ENCODE measurements at places on chromosomes 4 and X.
A peak's percentile ranks its signal among the peaks of the same experiment; 100 is the strongest.

DNA sequence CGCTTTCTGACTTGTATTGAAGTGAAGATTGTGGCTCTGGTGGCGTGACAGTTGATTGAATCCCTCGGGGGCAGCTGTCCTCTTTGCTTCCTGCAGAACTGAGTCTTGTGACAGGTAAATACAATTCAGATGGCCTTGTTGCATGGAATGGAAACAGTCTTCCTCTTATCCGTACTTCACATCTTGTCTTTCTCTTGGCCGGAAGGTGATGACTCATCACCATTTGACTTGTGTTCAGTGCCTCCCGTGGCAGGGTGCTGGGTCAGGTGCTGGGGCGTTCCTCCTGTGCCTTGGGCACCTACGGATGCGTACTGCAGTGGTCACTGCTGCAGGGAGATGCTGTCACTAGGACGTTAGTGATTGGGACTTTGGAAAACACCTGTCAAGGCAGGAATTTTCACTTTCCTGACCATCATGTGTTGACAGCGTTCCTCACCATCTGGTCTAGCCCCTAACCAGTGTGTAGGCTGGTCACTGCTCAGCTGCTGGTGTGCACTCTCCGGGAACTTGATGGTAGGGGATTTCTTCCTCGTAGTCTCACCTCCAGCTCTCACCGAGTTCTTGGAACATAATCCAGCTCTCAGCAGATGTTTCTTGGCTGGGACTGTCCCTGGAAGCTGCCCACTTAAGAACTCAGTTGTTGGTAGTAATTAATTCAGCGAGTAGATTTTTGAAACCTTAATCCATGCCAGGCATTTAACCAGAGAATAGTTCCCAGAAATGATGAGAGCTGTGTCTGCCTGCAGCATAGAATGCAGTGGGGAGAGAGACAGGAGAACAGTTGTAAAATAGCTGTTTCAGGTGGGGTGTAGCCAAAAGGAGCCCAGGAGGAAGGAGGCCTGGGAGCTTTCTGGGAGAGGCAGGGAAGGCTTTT, 7.2 kb downstream of the TBC1D14 start:
- no peak for DNase-seq

- no peak for DNase-seq
These were observed 85.9 kb upstream of the FAM47A start for GRCh38 chrX:34218063-34218462.

DNA sequence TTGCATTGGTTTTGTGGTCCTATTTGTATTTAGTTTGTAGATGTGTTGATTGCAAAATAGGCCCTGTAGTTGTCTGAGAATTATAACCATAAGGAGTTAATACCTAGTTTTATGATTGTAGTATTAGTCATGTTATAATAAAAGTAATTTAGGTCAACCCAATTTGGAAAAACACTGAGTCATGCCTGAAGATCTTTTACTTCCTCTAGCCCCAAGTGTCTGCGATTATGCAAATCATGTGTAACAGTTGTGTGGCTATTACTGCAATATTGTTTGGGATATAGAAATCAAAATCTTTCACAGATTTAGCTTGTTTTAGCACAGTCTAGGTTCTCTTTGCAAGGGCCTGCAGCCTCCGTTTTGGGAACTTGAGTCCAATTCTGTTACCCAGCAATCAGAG, 12.6 kb downstream of the SRD5A3 start:
- no peak for DNase-seq

DNA sequence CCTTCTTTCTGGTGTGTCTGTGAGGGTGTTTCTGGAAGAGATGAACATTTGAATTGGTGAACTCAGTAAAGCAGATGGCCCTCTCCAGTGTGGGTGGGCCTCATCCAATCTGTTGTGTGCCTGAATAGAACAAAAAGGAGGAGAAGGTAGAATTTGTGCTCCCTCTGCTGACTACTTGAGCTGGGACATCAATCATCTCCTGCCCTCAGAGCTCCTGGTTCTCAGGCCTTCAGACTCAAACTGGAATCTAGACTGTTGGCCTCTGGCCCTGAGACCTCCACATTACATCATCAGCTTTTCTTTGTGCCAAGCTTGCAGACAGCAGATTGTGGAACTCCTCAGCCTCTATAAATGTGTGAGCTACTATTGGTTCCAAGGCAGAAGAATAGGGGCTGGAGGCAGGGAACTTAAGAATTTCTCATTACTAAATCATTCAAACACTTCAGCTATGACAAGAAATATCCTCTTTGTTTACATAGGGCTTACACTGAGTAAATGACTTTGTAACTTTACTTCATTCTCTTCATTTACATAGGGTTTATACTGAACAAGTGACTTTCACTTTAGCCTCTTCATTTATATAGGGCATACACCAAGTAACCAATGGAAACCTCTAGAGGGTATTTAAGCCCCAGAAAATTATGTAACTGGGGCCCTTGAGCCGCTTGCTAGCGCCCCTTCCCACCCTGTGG, 86.9 kb upstream of the NWD2 start:
- DNase-seq: no peak

GRCh38 chrX:35046660-35047296, 104.2 kb downstream of the FAM47B start:
- DNase-seq: no peak

- no peak for DNase-seq
These were observed 60.8 kb downstream of the ASB9 start for GRCh38 chrX:15209096-15209495.

DNA sequence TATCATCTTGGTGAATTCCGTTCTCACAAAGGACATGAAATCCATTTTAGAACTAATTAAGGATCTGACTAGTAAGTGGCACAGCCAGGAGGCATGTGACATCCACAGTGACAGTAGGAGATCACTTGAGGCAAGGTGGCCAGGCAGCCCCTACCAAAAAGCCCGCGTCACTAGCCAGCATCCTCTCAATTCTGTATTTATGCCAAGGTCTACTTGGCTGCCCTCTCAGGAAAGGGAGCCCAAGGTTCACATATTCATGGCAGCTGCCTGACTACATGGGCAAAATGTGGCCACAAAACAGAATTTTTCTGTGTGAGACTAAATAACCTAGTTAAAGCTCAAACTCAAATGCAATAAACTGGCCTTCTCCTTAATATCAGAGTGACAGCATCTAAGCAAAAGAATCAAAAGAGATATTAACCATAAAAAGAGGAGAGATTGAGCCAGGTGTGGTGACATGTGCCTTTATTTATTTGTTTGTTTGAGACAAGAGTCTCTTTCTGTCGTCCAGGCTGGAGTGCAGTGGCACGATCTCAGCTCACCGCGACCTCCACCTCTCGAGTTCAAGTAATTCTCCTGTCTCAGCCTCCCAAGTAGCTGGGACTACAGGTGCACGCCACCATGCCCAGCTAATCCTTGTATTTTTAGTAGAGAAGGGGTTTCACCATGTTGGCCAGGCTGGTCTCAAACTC, 51.5 kb downstream of the SLC9A7 start:
- no peak for DNase-seq

- DNase-seq: peak; percentile 47
These were observed 7.6 kb upstream of the OPHN1 start for GRCh38 chrX:68440940-68441339.

DNA sequence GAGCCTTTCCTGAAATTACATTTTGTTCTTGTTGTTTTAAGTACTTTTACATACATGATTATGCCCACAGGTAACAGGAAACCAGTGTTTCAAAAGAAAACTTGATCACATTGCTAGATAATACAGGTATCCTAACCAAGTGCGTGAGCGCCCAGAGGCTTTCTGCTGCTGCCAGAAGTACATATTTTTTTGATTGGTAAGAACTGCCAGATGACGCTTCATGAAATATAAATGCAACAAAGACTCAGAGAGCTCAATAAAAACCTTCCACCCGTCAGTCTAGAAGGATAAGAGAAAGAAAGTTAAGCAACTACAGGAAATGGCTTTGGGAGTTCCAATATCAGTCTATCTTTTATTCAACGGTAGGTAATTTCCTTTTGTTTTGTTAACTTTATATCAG, at the start of gene EPGN:
Gene EPGN (plus strand): TSS at position 256 of the 400 bp plus-strand sequence. CDS start 64 bp downstream, at position 320.
- DNase-seq: no peak
